Transverse colon (tissue), 4 donors: ENCODE measurements at places on chromosomes 1 and 21. TPM values are rescaled to one million over a fixed set of nuclear protein-coding genes. Genes with fewer than 3 reads are reported as not detected.
A peak's percentile ranks its signal among the peaks of the same experiment; 100 is the strongest.

Gene LCE3D
- not detected for total RNA-seq

Gene THEM4
- total RNA-seq, result 7.5 TPM

Gene AMY2A
- not detected for total RNA-seq

Gene PRDM16
- 0.41 TPM for total RNA-seq

Gene ISG20L2
- total RNA-seq, result 25.8 TPM

Gene SLC44A3
- total RNA-seq, result 20.6 TPM

Gene NPPA
- total RNA-seq, result not detected

Gene GBP1
- 15.4 TPM for total RNA-seq

Gene MYCL
- total RNA-seq, result 16.4 TPM

GRCh38 chr1:94079080-94079940, 41.6 kb downstream of the ABCA4 start:
- no peak for DNase-seq

DNA sequence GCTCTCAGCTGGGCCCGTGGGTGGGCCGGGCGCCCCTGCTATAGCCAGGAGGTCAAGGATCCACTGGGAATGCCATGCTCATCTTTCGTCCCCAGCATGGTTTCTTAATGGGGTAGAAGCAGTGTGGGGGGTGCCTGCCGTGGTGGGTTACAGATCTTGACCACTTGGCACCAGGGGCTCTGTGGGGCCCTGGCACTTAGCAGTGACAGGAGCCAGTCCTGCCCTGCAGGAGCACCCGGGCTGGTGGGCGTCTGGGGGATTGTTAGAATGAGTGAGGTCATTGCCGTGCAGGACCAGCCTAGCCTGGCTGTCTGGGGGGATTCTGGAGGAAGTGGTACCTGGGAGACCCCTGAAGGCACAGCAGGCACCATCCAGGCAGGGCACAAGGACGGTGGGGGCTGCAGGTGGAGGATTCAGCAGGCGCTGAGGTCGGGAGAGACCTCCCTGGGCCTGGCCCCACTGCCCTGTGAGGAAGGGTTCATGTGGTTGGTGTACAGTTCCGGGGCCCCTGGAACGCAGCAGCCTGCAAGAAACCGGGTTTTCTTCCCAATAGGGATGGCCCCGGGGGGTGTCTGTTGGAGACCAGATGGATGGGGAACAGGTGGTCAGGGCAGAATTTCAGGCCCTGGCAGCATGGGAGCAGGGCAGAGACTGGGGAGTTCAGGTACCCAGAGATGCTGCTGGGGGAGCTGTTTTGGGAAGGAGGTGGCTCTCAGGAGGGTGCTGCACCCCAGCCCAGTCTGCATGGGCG, 4.8 kb downstream of the AIRE start:
- no peak for DNase-seq

DNA sequence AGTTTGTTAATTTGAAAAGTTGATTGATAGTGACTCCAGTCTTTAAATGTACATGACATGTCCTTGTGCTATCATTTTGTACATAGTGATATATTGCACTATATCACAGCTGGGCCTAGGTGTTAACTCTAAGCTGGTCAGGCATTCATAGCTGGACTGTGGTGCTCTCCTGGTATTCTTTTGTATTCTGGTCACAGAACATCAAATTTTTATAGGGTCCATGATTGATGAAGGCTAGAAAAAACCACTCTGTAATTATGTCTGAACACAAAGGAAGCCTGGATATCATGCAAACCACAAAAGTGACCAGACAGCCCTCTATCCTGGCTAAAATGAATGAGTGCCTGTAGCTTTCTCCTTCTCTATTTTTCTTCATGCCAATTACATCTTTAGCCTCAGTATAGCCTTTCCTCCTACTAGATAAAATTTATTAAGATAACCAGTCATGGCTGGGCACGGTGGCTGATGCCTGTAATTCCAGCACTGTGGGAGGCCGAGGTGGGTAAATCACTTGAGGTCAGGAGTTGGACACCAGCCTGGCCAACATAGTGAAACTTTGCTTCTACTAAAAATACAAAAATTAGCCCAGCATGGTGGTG, 134.9 kb upstream of the B3GALT2 start:
- DNase-seq, result no peak

- peak; percentile 40 for DNase-seq
Measured at GRCh38 chr1:46517932-46518498, 28.4 kb downstream of the DMBX1 start.

DNA sequence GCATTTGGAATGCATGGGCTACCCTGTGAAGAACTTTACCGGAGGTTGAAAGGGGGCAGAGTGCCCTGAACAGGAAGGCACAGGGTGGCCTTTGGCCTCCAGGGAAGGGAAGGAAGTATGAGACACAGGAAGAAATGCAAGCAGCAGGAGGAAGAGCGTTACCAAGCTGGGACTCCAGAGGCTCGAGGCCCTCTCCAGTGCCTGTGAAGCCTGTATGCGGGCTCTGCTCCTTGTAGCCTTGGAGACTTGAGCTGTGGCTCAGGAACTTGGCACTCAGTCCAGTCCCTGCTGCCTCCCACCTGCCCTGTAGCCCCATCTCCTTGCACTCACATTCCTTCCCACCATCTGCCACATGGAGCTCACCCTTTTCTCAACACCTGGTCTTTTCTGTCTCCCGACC, 33.5 kb upstream of the RNF19B start:
- DNase-seq, result no peak

DNA sequence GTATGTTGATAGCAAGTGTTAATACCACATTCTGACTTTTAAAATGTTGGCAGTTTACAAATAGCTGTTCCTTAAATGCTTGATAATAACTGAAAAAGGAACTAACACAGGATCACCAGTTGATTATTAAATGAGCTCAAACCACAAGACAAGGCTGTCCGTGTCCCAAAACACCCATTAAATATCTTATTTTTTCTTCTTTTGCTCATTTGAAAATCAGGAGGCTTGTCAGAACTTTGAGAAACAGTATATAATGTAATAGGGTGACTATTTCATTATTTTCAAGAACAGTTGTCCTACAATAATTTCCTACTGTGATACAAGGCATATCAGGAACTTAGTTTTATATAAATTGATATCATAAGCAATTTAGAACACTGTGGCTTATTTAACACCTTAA, 2.7 kb downstream of the CDKN2C start:
- no peak for DNase-seq

DNA sequence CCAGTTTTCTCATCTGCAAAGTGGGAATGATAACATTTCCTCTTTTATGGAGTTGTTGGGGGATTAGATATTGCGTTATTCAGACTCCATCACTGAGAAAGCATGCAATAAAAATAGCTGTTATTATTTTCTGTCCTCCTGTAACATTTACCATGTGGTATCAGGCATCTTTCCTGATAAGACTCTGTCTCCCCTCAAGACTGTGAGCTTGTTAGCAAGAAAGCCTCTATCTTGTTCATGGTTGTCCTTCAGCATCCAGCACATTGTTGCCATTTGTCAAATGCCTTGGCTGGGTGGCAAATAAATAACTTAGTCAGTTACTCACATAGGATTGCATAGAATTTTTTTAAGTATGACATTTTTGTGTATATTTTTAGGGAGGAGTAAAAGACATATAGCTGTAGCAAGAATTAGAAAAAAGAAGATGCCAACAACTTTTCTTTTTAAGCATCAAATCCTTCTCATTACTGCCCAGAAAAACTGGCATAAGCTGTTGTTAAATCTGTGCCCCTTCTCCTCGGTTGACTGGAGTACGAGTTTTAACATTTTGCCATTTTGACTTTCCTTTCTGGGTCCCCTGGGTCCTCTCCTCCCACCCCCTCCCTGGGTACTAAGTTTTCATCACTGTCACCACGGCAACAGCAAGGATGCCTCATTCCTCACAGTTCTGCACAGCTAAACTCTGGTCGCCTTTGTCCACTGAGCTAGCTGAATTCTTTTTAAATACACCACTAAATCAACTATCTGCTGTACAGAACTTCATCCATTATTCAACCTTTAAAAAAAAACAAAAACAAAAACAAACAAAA, 1.0 kb upstream of the JAM2 start:
- no peak for DNase-seq

- peak; percentile 84 for DNase-seq
Measured at GRCh38 chr1:17596186-17596585, 56.7 kb downstream of the ARHGEF10L start.

DNA sequence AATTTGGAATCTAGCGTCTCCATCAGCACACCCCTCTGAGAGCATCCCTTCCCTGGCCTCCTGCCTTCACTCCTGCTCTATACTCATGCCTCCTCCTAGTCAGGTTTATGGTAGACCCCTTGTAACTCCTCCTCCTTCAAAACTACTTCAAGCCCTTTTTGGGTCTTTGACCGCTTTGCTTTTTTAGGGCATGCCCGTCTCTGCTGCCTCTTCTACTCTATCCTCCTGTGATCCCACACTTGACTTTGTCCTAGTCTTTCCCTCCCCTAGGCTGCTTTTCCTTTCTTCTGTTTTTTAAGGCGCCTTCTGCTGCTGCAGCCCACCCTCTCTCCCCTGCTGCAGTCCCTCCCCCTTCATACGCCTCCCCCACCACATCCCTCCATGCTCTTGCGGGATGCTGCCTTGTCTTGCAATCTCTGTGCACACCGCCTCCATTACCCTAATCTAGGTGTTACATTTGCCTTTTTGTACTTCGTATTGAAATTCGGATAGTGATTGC, 1.5 kb downstream of the SNX27 start:
- DNase-seq, result no peak

- DNase-seq, result no peak
Measured at GRCh38 chr1:196143602-196144342, 464.5 kb downstream of the KCNT2 start.

DNA sequence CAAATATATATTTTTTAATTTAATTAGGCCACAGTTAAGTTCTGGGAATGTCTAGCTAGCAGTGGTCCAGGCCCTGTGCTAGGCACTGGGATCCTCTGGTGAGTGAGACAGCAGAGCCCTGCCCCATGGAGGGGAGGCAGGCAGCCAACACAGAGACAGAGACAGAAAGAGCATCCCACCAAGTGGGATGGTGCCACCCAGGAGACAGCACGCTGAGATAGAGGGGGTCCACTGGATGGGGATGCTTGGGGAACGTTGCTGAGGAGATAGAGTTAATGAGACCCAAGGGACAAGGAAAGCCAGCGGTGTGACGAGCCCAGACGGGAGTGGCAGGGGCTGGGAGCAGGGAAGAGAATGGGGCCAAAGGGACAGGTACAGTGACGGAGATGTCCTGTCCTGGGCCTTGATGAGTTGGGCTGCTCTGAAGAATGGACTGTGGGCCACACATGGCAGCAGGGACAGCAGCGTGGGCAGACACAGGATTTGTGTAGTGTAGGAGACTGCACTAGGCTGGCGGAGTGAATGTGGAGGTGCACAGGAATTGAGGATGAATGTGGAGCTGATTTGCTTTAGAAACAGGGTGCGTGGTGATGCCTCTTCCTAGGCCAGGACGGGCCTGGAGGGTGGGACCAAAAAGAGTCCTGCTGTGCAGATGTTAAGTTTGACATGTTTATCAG, 22.8 kb downstream of the RAB4A start:
- DNase-seq, result no peak

GRCh38 chr1:186030453-186030852, 296.3 kb downstream of the HMCN1 start:
- DNase-seq, result no peak

DNA sequence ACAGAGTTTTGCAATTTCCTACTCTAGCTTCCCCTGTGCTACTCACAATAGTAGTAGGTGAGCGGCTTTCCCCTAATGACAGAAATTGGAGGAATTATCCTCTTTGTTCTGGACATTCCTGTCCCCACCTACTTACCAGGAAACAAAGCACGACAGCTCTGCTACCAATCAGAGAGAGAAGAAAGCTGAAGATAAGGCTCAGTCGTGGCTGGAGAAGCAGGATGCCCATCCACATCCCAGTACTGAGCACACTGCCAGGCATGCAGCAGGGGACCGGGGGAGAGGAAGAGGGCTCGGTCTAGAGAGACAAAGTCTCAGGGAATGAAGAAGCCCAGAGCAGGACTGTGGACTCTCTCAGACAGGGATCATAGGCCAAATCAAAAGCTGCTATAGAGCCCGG, 134.1 kb upstream of the KRTAP19-8 start:
- no peak for DNase-seq

- no peak for DNase-seq
Measured at GRCh38 chr21:41707231-41707959, 59.5 kb downstream of the RIPK4 start.

DNA sequence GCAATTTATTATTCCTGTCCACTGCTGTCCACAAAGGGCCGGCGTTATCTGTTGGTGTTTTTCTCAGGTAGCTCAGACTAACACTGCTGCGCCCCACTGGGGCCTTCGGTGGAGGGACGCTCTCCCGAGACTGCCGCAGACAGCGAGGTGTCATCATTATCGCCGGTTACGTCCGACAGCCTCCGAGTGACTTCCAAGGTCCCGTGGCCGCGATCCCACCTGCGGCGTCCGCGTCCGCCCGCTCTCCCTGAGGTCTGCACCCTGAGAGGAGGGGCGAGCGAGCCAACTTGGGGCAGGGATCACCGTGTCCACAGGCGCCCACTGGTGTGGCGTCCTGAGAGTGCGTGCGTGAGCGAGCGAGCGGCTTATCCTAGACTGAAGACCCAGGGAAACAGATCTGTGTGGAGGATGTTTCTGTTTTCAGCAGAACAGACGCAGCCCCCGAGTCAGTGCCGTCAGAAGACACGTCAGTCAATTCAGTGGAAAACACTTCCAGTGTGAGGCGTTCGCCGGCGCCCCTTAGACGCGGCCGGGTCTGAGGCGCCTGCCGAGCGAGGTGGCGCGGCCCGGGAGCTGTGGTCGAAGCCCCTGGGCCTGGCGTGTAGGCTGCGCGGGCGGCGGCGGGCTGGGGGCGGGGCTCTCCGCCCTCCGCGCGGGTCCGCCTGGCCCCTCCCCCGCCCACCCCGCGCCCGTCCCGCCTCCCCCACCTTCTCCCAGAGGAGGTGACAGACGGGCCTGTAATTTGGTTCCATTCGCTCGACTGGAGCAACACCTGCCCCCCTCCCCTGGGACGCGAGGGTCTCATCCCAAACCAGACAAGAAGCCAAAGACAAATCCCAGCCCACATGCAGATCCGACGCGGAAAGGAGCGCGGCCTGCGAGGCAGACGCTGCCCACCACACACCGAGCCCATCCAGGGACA, 12.6 kb downstream of the NHLH2 start:
- no peak for DNase-seq

- DNase-seq, result no peak
Measured at GRCh38 chr1:89815611-89816010, 5.2 kb upstream of the LRRC8D start.

- no peak for DNase-seq
Measured at GRCh38 chr1:22177354-22178003, 34.6 kb upstream of the WNT4 start.

DNA sequence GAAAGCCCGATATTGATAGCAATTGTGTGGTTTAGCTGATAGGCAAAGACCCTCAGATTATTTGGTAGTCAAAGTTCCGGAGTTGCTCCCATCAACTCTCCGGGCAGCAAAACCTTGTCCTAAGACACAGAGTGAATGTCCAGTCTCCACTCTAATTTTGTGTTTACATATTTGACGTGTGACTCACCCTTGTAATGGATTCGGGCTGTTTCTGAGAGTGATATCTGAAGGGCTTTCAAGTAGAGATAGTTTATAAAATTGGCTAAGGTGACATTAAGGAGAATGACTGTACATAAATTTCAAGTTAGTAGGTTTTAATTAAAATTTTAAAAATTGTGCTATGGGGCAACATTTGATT, 154.2 kb downstream of the CNIH3 start:
- DNase-seq, result no peak
